ENCODE measurements at places on chromosomes 7 and 10.

DNA sequence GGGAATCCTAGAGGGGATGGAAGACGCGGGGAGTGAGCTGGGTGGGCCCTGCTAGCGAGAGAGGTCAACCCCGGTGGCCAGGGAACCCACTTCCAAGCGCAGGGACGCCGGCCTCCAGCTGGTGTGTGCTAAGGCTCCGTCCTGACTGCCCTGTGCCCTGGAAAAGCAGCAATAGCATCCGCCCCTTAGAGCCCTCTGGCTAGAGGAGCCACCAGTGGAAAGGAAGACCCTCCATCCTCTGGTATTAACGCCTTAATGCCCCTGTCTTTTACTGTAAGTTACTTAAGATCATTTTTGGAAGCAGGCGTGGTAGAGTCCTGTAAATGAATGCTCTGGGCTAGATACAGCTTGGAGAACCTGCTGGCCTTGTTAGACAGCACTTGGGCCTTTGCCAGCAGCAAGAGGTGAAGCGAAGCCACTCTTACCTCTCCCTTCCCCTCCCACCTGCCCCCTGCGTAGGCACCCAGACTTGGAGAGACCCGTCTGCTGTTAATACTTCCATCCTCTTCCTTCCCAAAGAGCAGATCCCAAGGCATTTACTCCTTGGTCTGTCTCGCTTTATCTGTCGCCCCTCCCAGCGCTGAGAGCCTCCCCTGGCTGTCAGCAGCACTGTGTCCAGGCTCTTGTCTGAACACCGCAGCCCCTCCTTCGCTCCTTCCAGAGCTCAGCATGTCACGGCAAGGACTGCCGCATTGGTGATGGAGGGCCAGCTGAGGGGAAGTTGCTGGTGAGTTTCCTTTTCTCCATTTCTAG, 4.6 kb downstream of the REPIN1 start:
- peaks cover 49% of the 10 kb centered on the region for H3K36me3 ChIP-seq
- no peak for DNase-seq
- H3K4me3 ChIP-seq = no peak overlapping the region
- peaks cover 39% of the 10 kb centered on the region for H3K4me1 ChIP-seq
- H3K27me3 ChIP-seq = no peaks in the 10 kb centered on the region
- no peak overlapping the region for H3K27ac ChIP-seq

DNA sequence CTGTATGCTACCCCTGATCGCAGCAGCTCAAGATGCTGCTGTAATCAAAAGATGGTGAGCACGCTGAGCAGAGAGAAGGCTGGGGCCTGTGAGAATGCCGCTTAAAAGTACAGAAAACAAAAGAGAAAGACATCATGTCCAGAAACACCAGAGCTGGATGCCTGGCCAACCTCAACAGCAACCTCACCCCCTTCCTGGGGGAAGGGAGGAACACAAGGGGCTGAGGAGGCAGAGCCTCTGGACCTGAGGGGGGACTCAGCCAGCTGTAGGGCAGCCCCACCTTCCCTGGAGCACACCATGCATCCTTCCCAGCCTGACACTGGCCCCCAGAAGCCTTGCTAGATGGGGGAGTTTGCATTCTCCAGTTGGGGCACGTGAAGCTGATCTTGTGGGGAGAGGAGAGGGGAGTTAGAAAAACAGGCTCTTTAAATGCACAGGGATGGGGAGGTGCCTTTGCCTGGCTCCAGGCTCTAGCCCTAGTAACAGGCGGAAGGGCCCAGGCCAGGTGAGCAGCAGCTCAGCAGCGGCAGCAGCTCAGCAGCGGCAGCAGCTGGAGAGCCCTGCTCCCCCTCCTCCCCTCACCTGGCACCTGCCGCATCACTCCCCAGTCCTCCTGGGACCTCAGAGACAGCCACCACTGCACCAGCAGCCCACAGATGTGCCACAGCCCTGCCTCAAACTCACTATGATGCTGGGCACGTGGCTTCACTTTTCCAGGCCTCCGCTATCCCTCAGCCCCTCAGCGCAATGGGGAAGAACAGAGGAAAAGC, 156.3 kb downstream of the NEURL1 start:
- H3K36me3 ChIP-seq = peaks cover 69% of the 10 kb centered on the region
- H3K4me1 ChIP-seq = peaks cover 86% of the 10 kb centered on the region
- H3K27me3 ChIP-seq = no peaks in the 10 kb centered on the region
- no peak overlapping the region for H3K27ac ChIP-seq
- H3K4me3 ChIP-seq = no peak overlapping the region
- no peak for DNase-seq

DNA sequence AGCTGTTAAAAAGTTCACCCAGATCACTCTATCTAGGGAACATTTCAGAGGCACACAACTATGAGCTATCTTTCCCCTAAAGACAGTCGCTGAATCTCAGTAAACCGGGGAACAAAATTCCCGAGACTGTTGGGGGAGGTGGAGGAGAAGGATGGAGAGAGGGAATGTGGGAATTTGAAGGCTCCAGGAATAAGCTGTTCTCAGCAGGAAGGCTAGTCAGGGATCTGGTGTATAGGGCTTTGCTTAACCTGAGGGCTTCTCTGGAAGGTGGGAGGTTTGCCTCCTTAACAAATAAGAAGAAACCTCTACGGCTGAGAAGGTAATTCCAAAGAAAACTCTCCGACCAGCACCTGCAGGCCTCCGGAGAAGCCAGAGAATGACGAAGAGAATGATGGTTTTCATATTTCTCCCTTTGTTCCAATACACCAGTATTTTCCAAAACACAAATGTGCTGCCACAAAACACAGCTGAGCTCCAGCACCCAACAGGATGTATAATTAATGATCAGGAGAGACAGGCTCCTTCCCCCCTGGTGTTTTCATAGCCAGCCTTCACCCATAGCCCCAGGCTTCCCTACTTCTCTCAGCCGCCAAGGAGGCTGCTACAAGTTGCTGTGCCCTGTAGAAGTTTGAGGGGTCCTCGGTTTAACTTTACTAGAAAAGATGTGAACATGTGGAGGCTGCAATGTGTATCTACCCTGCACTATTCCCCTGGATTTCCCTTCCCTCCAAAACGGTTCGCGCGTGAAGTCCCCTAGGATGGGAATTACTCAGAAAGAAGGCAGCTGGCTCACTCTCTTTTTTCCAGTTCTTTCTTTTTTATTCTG, 2.0 kb downstream of the KCNMA1 start:
- peaks cover 52% of the 10 kb centered on the region for H3K27me3 ChIP-seq
- no peaks in the 10 kb centered on the region for H3K36me3 ChIP-seq
- peaks cover 20% of the 10 kb centered on the region for H3K4me1 ChIP-seq
- H3K4me3 ChIP-seq = no peak overlapping the region
- no peak overlapping the region for H3K27ac ChIP-seq

DNA sequence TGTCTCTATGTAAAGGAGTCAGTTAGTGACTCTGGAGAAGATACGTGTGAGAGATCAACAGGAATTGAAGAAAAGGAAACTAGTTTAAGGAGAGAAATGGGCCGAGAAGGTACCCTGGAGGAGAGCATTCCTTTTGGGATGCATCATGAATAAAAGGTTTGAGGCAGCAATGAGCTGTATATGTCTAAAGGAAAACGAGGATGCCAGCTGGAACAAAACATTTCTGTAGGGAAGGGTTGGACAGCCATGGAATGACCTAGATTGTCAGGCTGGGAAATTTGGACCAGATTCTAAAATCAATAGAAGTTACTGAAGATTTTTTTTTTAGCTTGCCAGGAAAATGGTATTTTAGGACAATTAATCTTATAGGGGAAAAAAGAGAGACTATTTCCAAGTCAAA, 17.2 kb upstream of the MPP7 start:
- peaks cover 2% of the 10 kb centered on the region for H3K4me1 ChIP-seq
- H3K27me3 ChIP-seq = no peaks in the 10 kb centered on the region
- no peaks in the 10 kb centered on the region for H3K36me3 ChIP-seq

GRCh38 chr7:122006687-122007086, 133.7 kb downstream of the PTPRZ1 start:
- DNase-seq = no peak
- no peaks in the 10 kb centered on the region for H3K27me3 ChIP-seq
- no peak overlapping the region for H3K4me3 ChIP-seq
- no peaks in the 10 kb centered on the region for H3K4me1 ChIP-seq

DNA sequence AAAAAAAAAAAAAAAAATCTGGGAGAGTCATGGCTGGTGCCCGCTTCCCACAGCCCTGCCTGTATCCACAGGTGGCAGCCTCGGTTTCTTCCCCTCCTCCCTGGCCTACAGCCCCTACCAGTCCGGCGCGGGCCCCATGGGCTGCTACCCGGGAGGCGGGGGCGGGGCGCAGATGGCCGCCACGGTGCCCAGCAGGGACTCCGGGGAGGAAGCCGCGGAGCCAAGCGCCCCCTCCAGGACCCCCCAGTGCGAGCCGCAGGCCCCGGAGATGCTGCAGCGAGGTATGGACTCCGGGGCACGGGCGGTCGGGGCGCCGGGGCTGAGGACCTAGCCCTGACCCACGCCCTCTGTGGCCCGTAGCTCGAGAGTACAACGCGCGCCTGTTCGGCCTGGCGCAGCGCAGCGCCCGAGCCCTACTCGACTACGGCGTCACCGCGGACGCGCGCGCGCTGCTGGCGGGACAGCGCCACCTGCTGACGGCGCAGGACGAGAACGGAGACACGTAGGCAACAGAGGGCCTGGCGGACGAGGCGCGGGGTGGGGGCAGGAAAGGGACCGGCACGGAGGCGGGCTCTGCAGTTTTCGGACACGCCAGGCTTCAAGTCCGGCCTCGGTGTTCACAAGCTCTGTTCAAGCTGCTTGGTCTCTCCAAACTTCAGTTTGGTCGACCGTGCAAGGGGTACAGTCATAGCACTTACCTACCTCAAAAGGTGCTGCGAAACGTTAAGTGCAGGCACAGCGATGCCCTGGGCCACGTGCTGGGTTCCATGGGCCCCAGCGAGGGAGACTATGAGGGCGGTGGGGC, 3.9 kb downstream of the NFKB2 start:
- H3K27ac ChIP-seq = peak overlapping the region; percentile 85
- H3K4me1 ChIP-seq = peaks cover 34% of the 10 kb centered on the region
- peaks cover 52% of the 10 kb centered on the region for H3K36me3 ChIP-seq
- DNase-seq = peak; percentile 94
- peak overlapping the region; percentile 63 for H3K4me3 ChIP-seq

GRCh38 chr7:45000093-45001032, at the start of gene CCM2:
Gene CCM2, plus strand, starts transcription at chr7:45000201. Its CDS starts 133 bp downstream, at chr7:45000334.
- no peaks in the 10 kb centered on the region for H3K27me3 ChIP-seq
- DNase-seq = peak; percentile 76
- peaks cover 6% of the 10 kb centered on the region for H3K36me3 ChIP-seq
- H3K4me3 ChIP-seq = peak within 1 kb of the TSS; percentile 74

DNA sequence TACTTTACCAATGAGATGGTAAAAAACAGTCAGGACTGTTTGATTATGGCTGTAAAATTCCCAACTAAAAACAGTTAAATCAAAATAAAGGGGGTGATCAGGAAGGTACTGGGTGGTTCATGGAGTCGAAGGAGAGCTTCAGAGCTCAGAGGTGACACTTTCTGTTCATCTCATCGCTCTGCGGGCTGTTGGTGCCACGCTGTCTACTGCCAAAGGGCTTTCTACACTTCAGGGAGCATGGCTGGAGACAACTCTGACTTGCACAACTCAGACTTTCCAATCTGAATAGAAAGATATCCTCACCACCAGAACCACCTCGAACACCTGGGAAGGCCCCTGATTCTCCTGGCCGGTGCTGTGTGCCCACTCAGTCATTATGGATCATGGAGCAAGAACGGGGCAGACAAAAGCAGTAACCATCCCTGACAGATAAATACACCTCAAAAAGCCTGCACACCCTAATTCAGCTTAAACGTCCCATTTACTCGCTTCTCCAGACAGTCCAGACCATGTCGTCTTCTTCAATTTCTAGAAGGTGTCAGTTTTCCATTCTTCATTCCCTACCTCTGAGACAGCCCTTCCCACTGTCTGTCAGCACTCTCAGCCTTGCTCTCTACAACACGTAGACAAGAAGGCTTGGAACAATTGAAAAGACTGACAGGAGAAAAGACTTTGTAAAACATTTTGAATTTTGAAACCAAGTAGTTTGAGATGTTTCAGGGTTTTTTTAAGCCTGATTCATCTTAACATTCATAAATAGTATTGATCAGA, 348.7 kb upstream of the NFE2L3 start:
- H3K36me3 ChIP-seq = no peaks in the 10 kb centered on the region
- no peak for DNase-seq
- peaks cover 3% of the 10 kb centered on the region for H3K27me3 ChIP-seq
- H3K4me1 ChIP-seq = peaks cover 8% of the 10 kb centered on the region
- no peak overlapping the region for H3K4me3 ChIP-seq

DNA sequence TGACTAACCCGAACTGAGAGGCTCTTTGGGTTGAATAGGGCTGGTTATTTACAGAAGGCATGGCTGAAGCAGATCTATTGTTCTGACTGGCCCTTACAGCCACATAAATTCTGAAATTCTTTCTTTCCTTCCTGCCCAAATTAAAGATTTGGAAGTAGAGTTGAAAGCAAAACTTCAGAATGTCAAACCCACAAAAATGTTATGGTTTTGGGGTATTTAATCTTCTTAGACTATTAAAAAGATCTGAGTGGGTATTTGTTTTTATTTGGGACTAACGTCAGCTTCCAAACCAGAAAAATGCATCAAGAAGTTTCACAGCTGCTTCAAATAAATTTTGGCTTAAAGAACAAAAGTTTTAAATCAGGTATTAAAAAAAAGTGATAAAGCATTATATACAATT, 124.5 kb downstream of the AHR start:
- no peak for DNase-seq
- H3K4me1 ChIP-seq = no peaks in the 10 kb centered on the region
- no peak overlapping the region for H3K4me3 ChIP-seq
- no peaks in the 10 kb centered on the region for H3K27me3 ChIP-seq
- H3K36me3 ChIP-seq = no peaks in the 10 kb centered on the region

DNA sequence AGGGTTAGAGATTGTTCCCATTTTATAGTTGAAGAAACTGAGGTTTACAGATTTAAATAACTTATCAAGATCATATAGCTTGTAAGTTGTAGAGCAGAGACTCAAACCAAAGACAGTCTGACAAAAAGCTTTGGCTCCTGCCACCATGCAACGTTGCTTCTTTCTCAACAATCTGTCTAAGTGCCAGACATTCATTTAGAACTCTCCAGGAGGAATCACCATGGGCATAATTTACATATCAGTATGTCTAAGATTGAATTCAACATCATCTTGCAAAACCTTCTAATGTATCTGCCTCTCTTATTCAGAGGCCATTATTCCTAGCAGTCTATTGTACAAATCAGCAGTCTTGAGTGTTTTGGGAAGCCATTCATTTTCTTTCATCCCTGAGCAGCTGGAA, 163.5 kb upstream of the PLXDC2 start:
- no peak overlapping the region for H3K27ac ChIP-seq
- no peaks in the 10 kb centered on the region for H3K27me3 ChIP-seq
- no peaks in the 10 kb centered on the region for H3K4me1 ChIP-seq

DNA sequence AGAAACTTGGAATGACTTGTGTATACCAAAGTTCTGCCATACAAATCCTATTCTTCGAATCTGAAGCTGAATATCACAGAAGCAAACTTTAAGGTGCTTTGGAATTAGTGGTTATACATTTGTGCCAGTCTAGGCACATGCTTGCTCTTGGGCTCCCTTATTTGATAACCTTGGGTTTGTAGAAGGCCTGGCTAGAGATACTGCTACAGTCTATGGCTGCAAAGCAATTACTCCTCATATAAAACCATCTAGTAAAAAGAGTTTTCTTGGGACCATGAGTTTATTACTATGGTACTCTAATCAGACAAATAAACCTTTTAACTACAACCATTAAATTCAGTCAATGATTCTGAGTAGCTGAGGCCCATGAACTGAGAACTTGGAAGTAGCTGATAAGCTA, 92.5 kb upstream of the SLC13A1 start:
- DNase-seq = no peak
- no peaks in the 10 kb centered on the region for H3K27me3 ChIP-seq
- no peak overlapping the region for H3K4me3 ChIP-seq
- H3K36me3 ChIP-seq = no peaks in the 10 kb centered on the region

Data from muscle of leg (tissue), 16 donors.